ENCODE measurements at places on chromosomes 1 and 21.

- H3K36me3 ChIP-seq, result peaks cover 33% of the 10 kb centered on the region
- no peak overlapping the region for H3K27ac ChIP-seq
Observed at GRCh38 chr1:33272930-33273329, 16.6 kb downstream of the ZNF362 start.

DNA sequence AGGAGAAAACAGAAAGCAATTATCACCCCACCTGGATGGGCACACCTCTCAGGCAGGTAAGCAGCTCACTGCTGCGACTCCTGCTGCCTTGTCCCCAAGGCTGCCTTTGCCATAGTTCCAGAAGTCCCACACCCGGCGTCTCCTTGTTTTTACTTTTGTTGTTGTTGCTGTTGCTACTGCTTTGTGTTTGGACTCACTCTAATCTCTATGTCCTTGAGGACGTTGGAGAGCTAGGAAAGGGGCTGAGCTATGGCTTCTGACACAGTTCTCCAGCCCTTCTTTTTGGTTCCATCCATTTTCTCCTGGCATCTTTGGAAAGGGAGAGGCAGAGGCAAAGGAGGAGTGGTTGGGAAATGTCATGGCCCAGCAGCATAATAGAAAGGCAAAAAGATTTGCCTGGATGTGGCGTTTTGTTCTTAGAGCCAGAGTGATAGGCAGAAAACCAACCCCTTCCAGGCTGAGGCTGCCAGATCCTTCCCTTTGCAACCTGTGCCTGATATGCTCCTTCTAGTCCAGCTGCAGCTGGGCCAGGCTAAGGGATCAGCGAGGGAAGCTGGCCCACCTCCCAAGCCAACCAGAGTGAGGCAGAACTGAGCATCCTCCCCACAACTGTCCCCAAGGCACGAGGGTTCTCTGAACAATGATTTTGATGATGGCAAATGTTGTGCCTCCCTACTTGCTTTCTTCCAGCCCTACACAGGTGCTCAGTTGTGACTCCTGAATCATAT lies 270.7 kb downstream of the ASTN1 start:
- no peak overlapping the region for H3K4me3 ChIP-seq
- no peak for DNase-seq
- H3K27me3 ChIP-seq, result no peaks in the 10 kb centered on the region
- H3K27ac ChIP-seq, result no peak overlapping the region
- no peaks in the 10 kb centered on the region for H3K36me3 ChIP-seq

- H3K4me1 ChIP-seq, result no peaks in the 10 kb centered on the region
- H3K27me3 ChIP-seq, result no peaks in the 10 kb centered on the region
- H3K4me3 ChIP-seq, result no peak overlapping the region
Observed at GRCh38 chr21:45655124-45655523, 11.6 kb downstream of the PCBP3 start.

GRCh38 chr1:69163241-69163640 lies 404.5 kb upstream of the LRRC7 start:
- H3K36me3 ChIP-seq, result no peaks in the 10 kb centered on the region
- H3K27me3 ChIP-seq, result no peaks in the 10 kb centered on the region
- H3K27ac ChIP-seq, result no peak overlapping the region

DNA sequence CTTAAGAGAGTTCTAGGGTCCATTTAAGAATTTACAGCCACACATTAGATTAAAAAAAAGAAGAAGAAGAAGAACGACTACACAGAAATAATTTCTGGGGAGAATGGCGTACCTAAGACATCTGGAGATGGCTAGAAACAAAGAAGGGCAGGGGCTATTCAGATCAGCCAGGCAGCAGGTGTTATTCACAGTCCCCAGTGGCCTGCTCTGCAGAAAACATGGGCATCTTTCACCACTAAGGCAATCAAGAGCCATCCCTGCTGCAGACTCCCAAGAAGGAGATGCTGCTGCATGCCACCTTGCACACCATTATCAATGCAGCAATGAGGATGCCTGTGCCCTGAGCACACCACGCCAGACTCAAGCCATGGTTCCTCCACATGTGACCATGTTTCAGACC lies 7.9 kb upstream of the FCRL2 start:
- DNase-seq, result no peak
- H3K27ac ChIP-seq, result no peak overlapping the region
- no peaks in the 10 kb centered on the region for H3K27me3 ChIP-seq
- H3K4me1 ChIP-seq, result no peaks in the 10 kb centered on the region

GRCh38 chr1:11622398-11622797 lies 31.8 kb downstream of the FBXO2 start:
- H3K4me1 ChIP-seq, result no peaks in the 10 kb centered on the region
- no peak for DNase-seq
- peaks cover 7% of the 10 kb centered on the region for H3K27me3 ChIP-seq
- H3K4me3 ChIP-seq, result no peak overlapping the region
- H3K27ac ChIP-seq, result no peak overlapping the region

- no peaks in the 10 kb centered on the region for H3K27me3 ChIP-seq
- no peak overlapping the region for H3K4me3 ChIP-seq
- H3K36me3 ChIP-seq, result no peaks in the 10 kb centered on the region
- no peak for DNase-seq
- no peaks in the 10 kb centered on the region for H3K4me1 ChIP-seq
Observed at GRCh38 chr1:216140730-216141524, 282.3 kb downstream of the USH2A start.

DNA sequence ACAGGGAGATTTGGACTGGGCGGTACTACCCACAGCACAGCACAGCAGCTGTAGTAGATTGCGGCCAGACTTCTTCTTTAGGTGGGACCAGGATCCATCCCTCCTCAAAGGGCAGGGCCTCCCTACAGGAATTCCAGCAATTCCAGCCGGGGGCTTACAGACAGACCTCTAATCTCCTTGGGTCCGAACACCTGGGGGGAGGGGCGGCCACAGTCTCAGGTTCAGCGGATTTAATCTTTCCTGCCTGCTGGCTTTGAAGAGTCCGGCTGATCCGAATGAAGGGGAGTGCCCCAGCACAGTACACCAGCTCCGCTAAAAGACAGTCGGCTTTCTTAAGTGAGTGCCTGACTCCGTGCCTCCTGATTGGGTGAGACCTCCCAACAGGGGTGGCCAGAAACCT lies 1708.5 kb downstream of the BRINP3 start:
- DNase-seq, result no peak

DNA sequence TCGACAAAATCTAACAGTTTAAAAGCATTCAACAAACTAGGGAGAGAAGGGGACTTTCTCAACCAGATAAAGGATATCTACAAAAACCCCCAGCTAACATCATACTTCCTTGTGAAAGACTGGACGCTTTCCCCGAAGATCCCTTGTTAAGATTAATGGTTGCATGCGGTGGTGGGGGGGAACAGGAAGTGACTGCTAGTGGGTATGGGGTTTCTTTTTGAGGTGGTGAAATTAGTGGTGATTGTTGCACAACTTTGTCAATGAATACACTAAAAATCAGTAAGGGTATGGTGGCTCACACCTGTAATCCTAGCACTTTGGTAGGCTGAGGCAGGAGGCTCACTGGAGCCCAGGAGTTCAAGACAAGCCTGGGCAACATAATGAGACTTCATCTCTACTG lies 26.9 kb upstream of the EYA3 start:
- no peaks in the 10 kb centered on the region for H3K36me3 ChIP-seq
- no peak overlapping the region for H3K4me3 ChIP-seq
- no peak for DNase-seq
- H3K4me1 ChIP-seq, result peaks cover 12% of the 10 kb centered on the region
- no peak overlapping the region for H3K27ac ChIP-seq

- H3K27ac ChIP-seq, result peak overlapping the region; percentile 66
- H3K27me3 ChIP-seq, result no peaks in the 10 kb centered on the region
- H3K4me1 ChIP-seq, result peaks cover 11% of the 10 kb centered on the region
- DNase-seq, result no peak
Observed at GRCh38 chr1:67429528-67430357, 459 bp downstream of the SERBP1 start.

GRCh38 chr1:86000601-86001000 lies 156.0 kb downstream of the COL24A1 start:
- H3K27ac ChIP-seq, result no peak overlapping the region
- H3K4me3 ChIP-seq, result no peak overlapping the region
- no peak for DNase-seq
- no peaks in the 10 kb centered on the region for H3K4me1 ChIP-seq
- no peaks in the 10 kb centered on the region for H3K27me3 ChIP-seq

DNA sequence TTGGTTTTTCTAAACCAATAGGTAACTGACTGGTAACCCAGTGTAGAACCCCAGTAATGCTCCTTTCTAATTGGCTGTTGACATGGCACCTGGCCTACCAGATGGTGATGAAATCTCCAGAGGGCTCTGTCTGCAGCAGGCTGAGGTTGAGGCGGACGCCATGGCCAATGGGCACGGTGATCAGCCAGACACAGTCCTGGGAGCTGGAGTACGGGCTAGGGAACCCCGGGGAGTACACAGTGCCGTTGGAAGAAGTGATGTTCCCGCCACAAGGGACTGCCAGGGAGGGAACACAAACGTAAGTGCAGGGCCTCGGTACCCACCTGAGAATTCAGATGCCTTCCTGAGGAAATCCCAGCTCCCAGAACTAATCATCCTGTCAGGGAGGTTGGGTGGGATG lies 129.8 kb downstream of the ZSCAN20 start:
- no peaks in the 10 kb centered on the region for H3K4me1 ChIP-seq
- H3K27ac ChIP-seq, result no peak overlapping the region
- H3K4me3 ChIP-seq, result no peak overlapping the region
- H3K36me3 ChIP-seq, result no peaks in the 10 kb centered on the region
- no peak for DNase-seq

- no peaks in the 10 kb centered on the region for H3K27me3 ChIP-seq
- no peaks in the 10 kb centered on the region for H3K4me1 ChIP-seq
- H3K36me3 ChIP-seq, result peaks cover 42% of the 10 kb centered on the region
- no peak overlapping the region for H3K27ac ChIP-seq
- DNase-seq, result no peak
Observed at GRCh38 chr1:168004531-168004930, 67.7 kb upstream of the MPC2 start.

- H3K36me3 ChIP-seq, result no peaks in the 10 kb centered on the region
- no peak overlapping the region for H3K27ac ChIP-seq
- peaks cover 6% of the 10 kb centered on the region for H3K27me3 ChIP-seq
- H3K4me1 ChIP-seq, result no peaks in the 10 kb centered on the region
- no peak for DNase-seq
Observed at GRCh38 chr1:158685085-158685484, 1.4 kb downstream of the SPTA1 start.

- no peak overlapping the region for H3K27ac ChIP-seq
- H3K4me3 ChIP-seq, result peak overlapping the region; percentile 51
- DNase-seq, result no peak
- H3K27me3 ChIP-seq, result peaks cover 27% of the 10 kb centered on the region
- H3K36me3 ChIP-seq, result no peaks in the 10 kb centered on the region
- H3K4me1 ChIP-seq, result peaks cover 14% of the 10 kb centered on the region
Observed at GRCh38 chr1:8217809-8218208, 100.1 kb upstream of the SLC45A1 start.
